ENCODE measurements at places on chromosomes 5 and 9.

DNA sequence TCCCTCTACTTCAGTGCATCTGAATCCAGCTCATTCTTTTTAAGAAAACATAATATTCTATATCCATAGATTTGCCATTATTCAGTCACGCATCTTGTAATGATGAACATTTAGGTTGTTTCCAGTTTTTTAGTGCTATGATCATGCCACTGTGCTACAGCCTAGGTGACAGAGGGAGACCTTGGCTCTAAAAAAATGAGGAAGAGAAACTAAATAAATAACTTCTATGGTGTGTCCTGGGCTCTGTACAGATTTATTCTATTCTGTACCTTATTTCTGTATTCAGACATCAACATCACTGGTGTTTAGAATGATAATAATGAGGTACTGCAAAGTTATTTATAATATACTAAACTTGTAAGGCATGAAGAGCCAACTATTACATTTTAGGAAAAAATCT, 45.9 kb downstream of the PDE8B start:
- no peak for DNase-seq

- no peak for DNase-seq
These were observed 105.2 kb downstream of the LIFR start for GRCh38 chr5:38451074-38451725.

- no peak for DNase-seq
These were observed 112.0 kb downstream of the DOCK8 start for GRCh38 chr9:326667-327066.

- peak; percentile 72 for DNase-seq
These were observed 36.0 kb downstream of the SARDH start for GRCh38 chr9:133701981-133702797.

DNA sequence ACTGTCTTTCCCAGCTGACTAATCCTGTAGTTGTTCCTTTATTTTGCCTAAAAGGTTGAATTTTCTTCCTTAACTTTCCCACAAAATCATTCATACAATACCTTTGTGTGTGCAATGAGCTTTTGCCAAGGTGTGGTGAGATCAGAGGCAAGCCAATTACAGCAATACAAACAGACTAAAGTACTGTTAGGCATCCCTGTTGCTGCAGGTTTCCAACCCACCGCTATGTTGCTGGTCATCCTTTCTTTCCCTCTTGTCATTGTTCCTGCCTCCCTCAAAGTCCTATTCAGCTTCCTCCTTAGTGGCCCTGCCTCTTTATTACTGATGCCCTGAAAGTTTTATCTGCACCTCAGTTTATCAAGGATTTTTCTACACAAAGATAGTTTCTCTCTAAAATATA, 22.1 kb downstream of the ITGA2 start:
- DNase-seq: no peak

GRCh38 chr9:95005278-95006143, 279.0 kb downstream of the AOPEP start:
- DNase-seq: no peak

DNA sequence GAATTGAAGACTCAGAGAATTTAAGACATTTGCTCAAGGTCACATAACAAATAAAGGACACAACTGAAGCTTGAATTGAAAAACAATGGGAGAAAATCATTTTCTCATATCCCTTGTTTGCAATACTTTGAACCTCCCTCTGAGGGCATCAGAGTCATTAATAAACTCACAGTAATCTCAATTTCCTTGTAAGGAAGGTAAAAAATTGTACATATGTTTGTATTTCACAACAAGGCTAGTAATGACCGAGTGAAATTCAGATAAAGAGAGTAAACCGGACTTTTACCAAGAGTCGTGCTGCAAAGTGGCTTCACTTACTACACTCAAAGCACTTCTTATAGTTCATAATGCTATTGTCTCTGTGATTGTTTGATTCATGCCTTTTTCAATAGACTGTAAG, 665.0 kb downstream of the NR2F1-AS1 start:
- no peak for DNase-seq

- no peak for DNase-seq
These were observed 39.9 kb downstream of the COL15A1 start for GRCh38 chr9:98983295-98984268.

- DNase-seq: no peak
These were observed 10.8 kb downstream of the SARDH start for GRCh38 chr9:133727277-133727875.

DNA sequence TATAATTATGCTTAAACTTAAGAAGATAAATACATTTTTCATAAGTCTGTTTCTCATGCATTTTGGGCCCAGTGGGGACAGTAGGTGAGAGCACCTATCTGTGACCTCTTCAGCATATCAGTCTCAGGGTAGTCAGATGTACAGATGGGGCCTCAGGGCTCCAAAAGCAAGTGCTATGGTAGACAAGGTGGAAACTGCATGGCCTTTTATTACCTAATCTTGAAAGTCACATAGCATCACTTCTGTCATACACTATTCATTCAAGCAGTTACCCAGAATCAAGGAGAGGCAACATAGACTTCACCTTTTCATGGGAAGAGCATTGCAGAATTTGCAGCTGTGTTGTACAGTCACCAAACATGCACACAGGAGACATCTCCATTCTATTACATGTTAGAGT, 94.8 kb downstream of the SV2C start:
- no peak for DNase-seq

GRCh38 chr5:107873877-107874276, 203.1 kb upstream of the EFNA5 start:
- no peak for DNase-seq

DNA sequence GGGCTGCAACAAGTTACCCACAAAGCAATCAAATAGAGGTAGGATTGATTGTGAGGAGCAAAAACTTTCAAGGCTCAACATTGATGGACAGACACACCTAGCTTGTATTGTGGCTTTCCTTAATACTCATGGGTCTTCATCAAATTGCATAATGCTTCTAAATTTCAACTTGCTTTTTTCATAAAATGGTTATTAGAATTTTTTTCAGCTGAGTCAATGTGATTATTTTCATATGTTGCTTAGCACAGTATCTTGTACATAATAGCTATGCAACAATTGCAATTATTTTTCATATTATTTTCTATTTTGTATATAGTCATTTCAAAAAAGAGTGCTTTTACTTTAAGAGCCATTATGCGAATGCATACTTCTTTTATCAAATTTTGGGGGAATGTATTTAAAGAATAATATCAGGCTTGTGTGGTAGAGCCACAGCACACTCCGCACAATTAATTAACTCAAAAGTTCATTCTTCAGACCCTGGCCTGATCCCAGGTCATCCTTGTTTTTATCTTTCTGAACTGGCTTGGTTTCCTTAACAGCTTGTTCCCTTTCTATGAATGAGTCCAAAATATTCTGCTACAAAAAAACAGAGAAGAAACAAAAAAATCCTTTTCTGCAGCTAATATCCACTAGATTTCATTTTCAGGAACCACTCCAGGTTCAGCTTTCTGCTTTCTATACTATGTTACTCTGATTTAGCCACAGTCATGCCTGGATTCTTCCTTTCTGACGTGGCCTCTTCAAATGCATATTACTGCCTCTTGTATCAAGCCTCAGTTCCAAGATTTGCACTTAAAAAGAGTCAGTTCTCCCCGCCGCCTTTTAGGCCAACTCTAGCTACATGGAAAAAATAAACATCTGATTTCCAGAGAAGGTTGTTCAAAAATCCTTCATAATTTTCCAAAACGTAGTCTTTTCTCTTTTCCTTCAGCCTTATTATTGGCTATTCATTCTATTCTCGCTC, 45.3 kb upstream of the CDH9 start:
- no peak for DNase-seq

DNA sequence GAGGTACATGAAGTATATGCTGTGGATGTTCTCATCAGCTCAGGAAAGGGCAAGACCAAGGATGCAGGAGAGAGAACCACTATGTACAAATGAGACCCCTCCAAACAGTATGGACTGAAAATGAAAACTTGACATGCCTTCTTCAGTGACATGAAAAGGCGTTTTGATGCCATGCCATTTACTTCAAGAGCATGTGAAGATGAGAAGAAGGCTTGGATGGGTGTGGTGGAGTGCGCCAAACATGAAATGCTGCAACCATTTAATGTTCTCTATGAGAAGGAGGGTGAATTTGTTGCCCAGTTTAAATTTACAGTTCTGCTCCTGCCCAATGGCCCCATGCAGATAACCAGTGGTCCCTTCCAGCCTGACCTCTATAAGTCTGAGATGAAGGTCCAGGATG, 47.7 kb downstream of the SEMA4D start:
- no peak for DNase-seq

DNA sequence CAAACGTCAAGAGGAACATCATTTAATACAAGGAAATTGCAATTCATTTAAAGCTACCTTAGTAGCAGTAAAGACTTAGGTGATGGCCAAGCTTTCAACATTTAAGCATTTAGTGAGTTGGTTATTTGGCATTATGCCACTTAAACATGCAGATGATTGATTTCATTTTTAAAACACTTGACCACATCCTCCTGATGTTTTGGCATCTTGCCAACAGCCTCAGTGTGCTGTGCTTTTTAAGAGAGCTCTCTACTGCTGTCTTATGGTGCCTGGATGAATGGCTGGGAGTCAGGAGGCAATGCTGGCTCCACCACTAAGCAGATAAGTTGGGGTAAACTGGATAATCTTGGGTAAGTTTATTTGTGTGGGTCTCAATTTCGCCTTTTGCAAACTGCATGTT, 364.5 kb downstream of the MAN2A1 start:
- DNase-seq: peak; percentile 46

DNA sequence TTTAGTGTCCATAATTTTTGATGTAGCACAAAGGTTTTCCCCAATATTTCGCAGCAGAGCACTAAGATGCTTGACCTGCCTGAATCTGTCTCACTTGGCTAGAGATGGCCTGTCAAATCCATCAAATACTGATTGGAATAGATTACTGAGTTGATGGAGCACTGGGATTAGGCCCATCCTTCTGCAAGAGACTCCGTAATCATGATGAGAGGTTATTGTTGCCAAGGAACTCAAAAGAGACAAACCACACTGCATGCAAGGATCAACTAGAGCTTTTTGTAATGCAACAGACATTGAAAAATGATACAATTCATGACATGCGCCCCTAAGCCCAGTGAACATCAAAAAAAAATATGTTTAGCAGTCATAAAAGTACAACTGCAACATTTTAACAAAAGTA, 585.3 kb upstream of the GRAMD2B start:
- DNase-seq: no peak

DNA sequence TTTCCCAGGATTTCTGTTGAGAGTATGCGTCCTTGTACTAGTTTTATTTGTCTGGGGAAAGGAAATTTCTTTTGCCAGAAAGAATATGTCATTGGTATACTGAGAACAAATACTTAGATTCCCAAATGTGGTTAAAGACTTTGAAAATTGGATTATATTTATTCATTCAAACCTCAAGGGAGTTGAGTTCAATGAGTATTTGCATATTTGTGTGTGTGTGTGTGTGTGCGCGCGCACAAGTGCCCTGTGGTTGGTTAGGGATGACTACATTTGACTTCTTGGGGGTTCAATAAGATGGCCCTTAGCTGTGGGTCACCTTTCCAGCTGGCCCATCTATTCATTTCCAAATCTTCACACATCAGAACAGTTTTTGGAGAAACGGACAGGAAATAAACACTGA, 4.9 kb downstream of the RXFP3 start:
- DNase-seq: no peak

DNA sequence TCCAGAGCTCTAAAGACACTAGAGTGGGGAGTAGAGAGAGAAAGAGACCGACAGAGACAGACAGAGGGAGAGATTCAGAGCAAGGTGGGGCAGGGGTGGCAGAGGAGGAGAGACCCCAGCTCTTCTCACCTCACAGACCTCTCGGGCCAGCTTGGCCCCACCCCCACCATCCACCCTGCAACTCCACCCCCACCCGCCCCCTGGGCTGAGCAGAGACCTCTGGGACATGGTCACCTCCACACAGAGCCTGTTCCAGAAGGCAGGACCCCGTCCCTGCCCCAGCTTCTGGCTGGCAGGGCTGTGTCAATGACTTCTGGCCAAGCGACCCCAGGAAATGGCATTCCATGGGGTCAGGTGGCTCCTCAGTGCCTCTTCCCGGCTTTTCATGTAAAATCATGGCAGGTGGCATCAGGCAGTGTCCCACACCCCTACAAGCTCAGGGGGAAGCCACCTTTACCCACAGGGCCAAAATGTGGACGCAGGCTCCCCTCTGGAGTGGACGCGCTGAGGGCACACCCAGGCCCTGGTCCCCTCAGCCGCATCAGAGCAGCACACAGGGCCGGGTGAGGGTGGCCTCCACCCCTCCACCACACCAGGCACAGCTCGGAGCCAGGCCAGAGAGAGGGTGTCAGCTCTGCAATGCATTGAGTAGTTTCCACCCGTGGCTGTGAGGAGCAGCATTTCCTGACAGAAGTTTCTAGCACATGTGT, 131.2 kb upstream of the LPCAT1 start:
- DNase-seq: no peak

- no peak for DNase-seq
These were observed 134.9 kb upstream of the LPCAT1 start for GRCh38 chr5:1658665-1659064.

GRCh38 chr5:150671509-150672236, 10.6 kb downstream of the MYOZ3 start:
- DNase-seq: no peak

GRCh38 chr5:10272053-10272874, 22.2 kb downstream of the CCT5 start:
- no peak for DNase-seq

DNA sequence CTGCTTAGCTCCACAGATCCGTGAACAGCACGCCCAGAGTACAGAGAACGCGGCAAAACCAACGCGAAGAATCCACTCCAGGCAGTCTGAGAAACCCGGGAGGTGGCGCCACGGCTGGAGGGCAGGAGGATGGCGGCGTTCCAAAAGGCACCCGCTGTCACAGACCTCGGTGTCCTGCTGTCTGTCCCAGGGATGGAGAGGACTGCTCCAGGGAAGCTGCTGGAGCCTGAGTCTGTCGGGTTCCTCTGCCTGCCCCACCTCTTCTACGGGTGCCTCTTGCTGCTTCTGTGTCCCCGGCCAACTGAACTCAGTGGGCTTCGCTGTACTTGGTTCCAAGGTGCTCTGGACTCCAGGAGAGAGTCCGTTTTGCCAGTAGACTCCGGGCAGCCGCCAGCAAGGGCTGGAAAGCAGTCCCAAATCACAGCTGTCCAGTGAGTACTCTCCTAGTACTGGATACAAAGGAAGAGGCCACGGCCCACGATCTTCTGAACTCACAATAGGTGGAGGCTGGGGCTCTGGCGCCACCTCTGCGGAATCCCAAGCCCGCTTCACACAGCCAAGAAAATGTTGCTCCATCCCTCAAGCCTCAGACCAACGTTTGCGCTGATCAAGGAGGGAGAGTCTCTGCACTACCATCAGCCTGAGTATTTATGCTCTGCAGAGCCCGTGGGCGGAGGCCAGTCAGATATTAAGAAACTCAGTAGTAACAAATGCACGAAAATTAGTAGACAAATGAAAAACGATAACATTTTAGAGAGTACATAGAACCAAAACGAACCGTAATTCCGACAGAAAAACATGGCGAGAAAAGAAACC, 440 bp downstream of the ANXA2R start:
- DNase-seq: peak; percentile 60

DNA sequence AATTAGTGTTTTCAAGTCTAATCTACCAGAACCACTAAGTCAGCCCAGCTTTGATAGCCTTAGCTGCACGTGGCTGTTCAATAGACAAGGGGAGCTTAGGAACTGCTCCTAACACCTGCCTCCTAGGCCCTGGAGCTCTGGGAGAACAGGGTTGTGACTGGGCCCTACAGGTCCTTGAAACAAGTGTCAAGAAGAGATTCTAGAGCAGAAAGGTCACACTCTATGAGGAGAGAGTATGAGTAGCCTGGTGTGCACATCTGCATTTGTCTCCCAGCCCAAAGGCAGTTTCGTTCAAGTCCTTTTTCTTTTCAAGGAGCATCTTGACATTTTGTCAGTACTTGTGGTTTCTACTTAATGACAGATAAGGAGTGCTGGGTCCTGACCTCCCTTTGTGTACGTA, 206.1 kb downstream of the PRELID2 start:
- DNase-seq: no peak

Data from activated effector memory CD4-positive, alpha-beta T cell treated with Interleukin-2 at 50 U/mL for 16 hours (primary cell).